ENCODE measurements at places on chromosomes 16 and 17.

DNA sequence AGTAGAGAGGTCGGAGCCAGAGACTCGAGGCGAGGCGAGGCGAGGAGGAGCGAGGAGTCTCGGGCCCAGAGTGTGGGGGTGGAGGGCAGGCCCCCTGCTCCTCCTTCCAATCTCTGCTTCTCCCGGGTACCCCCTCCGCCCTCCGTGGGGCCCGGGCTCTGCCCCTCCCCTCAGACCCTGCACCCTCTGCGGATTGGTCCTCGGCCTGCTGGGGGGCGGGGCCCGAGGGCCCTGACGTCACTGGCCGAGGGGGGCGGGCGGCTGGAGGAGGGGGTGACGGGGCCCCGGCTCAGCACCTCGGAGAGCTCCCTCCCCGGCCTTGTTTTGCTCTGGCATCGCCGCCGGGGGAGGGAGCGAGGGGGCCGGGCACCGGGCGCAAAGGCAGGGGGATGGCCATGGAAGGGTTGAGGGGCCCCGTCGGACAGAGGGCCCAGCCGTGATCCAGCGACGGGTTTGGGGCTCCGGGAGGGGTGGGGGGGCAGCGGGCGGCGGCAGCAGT, at the start of gene RUNDC3A:
Gene RUNDC3A, plus strand, starts transcription at position 282 of the 499 bp plus-strand sequence. CDS start 232 bp downstream, outside the sequence.
- DNase-seq, result peak; percentile 67

DNA sequence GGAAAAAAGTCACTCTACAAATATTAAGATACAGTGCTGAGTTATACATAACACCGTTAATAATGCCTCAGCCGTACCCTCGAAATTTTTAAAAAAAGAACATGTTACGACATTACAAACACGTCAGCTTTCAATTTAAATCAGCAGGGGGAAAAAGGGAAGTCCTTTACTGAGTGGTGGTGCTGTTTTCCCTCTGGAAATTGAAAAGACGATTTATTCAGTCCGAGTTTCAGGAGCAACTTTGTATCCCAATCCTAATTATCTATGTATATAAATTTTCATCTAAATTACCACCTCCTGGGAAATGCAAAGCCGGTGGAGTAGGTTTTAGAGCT, 1.3 kb downstream of the NETO2 start:
- no peak for DNase-seq

DNA sequence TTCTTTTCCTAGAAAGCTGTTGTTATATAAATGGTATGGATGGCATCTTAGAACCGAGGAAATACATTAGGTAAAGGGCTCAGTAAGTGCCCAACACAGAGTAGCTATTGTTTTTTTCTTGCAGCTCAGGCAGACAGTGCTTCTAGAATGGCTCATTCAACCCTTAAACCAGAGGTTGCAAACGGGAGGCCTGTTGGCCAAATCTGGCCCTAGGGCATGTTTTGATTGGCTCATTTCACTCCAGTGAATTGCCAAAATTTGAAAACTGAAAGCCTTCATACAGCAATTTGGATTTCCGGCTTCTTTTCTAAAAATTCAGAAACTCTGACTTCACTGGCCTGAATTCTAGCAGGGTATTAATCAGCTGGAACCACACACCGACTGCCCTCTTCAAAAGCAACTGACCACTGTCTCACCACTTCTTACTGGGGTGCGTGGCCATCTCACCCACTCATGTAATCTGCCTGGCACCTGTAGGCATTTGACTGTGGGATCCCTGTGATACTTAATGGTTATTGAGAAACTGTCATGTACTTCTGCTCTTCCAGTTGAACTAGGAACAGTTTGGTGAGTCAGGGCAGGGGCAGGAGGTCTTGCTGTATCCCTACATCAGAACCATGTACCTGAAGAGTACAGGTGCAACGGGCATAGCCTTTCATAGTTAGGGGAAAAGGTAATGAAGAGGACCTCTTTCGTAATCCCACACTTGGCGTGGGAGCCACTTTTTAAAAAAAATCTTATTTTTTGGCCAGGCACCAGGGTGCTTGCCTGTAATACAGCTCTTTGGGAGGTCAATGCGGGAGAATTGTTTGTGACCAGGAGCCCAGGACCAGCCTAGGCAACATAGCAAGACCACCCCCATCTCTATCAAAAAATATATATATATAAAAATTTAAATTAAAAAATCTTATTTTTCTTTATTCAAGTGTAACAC, 53.6 kb upstream of the SCNN1B start:
- DNase-seq, result no peak

DNA sequence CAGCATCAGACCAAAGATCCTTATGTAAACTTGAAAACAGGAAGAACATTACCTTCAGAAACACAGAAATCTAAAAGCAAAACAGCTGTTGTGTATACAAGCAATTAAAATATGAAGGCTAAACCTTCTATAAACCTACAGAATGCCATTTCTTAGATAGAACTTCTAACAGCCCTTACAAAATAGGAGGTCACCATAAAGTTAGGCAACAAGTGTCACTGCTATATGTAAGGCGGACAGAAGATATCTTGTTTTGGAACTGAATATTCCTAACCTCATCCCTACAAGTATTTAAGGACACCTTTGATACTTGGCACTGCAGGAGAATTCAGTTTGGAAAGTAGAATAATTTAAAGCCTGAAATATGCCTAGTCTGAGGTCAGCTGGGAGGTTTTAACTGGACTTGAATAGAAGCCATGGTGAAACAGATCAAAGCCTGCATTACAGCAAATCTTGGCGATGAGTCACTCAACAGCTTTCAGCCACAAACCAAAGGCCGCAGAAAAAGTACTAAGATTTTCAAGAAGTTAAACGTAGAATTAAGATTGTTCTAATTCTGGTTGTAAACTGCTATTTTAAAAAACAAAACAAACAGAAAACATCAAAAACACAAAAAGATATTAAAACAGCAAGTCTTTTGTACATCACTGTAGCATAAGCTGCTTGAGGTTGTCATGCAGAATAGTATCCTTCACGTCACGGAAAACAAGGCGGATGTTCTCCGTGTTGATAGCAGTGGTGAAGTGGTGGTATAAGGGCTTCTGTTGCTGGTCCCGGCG, 42.7 kb downstream of the GNA13 start:
- no peak for DNase-seq

- DNase-seq, result no peak
These were observed 3.8 kb downstream of the CRYM start for GRCh38 chr16:21274172-21274726.

DNA sequence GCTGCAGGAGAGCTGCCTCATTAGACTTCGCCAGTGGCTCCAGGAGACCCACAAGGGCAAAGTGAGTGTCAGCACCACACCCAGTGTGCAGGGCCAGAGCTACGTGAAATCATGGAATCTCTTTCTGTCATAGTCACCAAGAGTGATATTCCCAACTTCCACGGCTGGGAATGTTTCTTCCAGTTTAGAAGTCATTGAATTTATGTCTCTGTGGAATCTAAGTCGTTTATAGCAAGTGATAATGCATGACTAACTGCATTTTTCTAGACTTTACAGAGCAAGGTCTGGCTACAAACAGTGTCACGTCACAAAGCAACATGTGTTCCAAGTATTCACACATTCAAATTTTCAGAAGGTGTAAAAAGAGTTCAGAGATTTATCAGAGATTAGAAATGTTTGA, 55.5 kb downstream of the SEC14L1 start:
- no peak for DNase-seq

- no peak for DNase-seq
These were observed 1.4 kb upstream of the DYNLL2 start for GRCh38 chr17:58081646-58082340.

GRCh38 chr16:11219178-11219577, 36.8 kb downstream of the SOCS1 start:
- DNase-seq, result no peak

DNA sequence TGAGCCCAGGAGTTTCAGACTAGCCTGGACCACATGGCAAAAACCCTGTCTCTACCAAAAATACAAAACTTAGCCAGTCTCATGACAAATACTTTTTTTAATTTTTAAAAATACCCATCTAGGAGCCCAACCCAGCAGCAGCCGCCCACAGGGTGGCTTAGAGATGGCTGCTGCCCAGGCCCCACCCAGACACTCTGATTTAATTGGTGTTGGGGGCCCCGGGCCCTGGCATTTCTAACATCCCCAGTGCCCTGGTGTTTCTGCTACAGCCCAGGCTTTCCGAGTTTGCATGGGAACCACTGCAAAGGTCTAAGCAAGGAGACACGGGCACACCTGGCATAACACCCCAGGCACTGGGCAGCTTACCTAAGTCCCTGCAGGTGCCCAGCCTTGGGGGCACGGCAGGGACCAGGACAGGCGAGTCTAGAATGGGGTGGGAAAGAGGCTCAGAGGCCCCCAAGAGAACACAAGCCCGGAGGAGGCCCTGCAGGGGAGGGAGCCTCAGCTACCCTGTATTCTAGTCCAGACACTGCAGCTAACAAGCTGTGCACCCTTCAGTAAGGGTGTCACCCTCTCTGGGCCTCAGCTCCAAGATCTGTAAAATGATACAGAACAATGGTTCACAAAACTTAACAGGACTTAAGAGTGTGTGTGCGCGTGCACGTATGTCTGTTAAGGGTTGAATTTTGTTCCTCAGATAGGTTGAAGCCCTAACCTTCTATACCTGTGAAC, 48.8 kb downstream of the RMI2 start:
- DNase-seq, result no peak
